T-cell (primary cell): ENCODE measurements at places on chromosomes 6 and 20.

- H3K27ac ChIP-seq, result no peak overlapping the region
- H3K36me3 ChIP-seq, result no peaks in the 10 kb centered on the region
- no peak overlapping the region for H3K4me3 ChIP-seq
- no peaks in the 10 kb centered on the region for H3K4me1 ChIP-seq
Observed at GRCh38 chr20:11850901-11851300, 66.8 kb upstream of the BTBD3 start.

GRCh38 chr6:65416621-65417020 lies 290.4 kb downstream of the EYS start:
- DNase-seq, result no peak
- H3K36me3 ChIP-seq, result no peaks in the 10 kb centered on the region
- H3K4me3 ChIP-seq, result no peak overlapping the region
- no peaks in the 10 kb centered on the region for H3K4me1 ChIP-seq
- no peak overlapping the region for H3K27ac ChIP-seq

GRCh38 chr6:57302477-57302876 lies 15.0 kb upstream of the PRIM2 start:
- no peaks in the 10 kb centered on the region for H3K4me1 ChIP-seq
- no peak overlapping the region for H3K27ac ChIP-seq
- no peak for DNase-seq

DNA sequence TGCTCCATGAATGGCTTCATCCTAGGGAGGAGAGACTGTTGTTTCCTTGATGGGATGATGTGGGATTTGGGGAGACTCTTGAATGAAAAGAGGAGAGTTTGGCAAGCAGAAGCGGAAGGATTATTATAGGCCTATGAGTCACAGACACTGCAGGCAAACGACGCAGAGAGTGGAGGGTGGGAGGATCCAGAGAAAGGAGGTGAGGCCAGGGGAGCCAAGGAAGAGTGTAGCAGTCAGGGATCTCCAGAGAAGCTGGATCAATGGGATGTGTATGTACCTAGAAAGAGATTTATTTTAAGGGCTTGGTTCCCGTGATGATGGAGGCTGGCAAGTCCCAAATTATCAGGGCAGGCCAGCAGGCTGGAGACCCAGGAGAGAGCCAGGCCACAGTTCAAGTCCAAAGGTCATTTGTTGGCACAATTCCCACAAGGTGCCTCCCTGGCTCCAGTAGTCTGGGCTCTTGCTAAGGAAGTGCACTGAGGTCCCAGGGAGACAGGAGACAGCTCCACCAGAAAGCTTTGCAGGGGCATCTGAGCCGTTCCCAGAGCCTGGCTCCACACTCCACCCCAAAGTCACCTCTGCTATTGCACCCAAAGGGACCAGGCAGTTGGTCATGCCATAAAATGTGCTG lies 76.0 kb downstream of the ADTRP start:
- no peaks in the 10 kb centered on the region for H3K27me3 ChIP-seq
- no peak overlapping the region for H3K4me3 ChIP-seq
- no peaks in the 10 kb centered on the region for H3K36me3 ChIP-seq
- no peak for DNase-seq
- peaks cover 2% of the 10 kb centered on the region for H3K4me1 ChIP-seq

DNA sequence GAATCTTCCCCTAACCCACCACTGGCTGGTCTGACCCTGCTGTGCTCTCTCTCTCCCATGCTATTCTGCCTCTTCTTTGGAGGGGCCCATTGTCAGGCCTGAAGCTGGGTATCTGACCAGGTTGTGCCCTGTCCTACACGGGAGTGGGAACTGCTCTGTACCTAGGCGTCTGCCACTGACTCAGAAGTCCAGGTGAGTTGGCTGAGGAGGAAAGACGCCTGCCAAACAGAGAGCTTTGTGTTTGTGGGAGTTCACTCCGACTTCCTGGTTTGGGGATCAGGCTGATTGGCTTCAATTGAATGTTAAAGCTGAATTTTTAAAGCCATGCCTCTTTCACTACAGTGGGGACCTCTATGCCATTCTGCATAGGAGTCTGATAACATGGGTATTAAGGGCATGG lies 136.0 kb downstream of the CCDC170 start:
- no peaks in the 10 kb centered on the region for H3K4me1 ChIP-seq
- peaks cover 3% of the 10 kb centered on the region for H3K27me3 ChIP-seq
- no peak overlapping the region for H3K27ac ChIP-seq
- H3K36me3 ChIP-seq, result no peaks in the 10 kb centered on the region

- H3K27me3 ChIP-seq, result peaks cover 8% of the 10 kb centered on the region
- H3K4me3 ChIP-seq, result no peak overlapping the region
- no peaks in the 10 kb centered on the region for H3K4me1 ChIP-seq
- DNase-seq, result no peak
- no peaks in the 10 kb centered on the region for H3K36me3 ChIP-seq
- no peak overlapping the region for H3K27ac ChIP-seq
Observed at GRCh38 chr20:17179840-17180239, 47.0 kb upstream of the PCSK2 start.

DNA sequence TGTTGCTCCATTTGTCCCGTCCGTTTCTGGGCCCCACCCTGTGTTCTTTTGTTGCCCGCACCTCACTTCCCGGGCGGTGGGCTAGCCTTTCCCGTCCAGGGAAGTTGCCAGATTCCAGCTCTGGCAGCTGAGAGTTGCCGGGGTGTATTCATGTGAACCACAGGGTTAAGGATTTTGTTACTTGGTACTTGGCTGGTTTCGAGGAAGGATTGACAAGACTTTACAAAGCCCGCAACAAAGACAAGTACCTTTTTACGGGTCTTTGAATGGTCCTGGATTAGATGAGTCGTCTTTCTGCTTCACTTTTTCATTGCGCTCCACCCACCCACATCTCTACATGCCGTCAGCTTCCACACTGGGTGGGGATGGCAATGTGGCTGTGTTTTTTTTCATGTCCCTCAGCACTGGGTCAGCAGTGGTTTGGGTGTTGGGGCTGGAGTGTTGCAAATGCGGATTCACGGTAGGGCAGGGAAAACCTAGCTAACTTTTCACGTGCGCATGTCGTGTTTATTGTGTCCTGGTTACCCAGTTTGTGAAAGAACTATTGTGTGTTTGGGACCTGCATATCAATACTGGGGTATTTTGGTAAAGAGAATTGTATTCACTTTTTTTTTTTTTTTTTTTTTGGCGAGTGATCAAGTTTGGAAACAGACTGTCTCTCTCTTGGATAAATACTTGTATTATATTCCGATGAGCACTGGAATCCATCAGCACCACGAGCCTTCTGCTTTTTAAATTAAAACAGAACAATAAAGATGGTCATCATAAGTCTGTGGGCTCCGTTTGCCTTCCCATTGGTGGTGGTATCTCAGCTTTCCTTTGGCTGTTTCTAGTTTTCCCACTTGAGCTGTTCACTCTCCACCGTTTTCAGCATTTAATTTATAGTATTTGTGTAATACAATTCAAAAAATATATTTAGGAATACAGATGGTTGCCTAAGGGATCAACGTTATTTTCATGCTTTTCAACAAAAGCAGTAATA lies 1.2 kb downstream of the DUSP22 start:
- H3K27ac ChIP-seq, result peak overlapping the region; percentile 86
- peaks cover 13% of the 10 kb centered on the region for H3K4me1 ChIP-seq
- no peaks in the 10 kb centered on the region for H3K27me3 ChIP-seq
- H3K4me3 ChIP-seq, result peak overlapping the region; percentile 69
- H3K36me3 ChIP-seq, result no peaks in the 10 kb centered on the region

- H3K27me3 ChIP-seq, result peaks cover 3% of the 10 kb centered on the region
- H3K4me1 ChIP-seq, result no peaks in the 10 kb centered on the region
- no peak overlapping the region for H3K27ac ChIP-seq
- H3K36me3 ChIP-seq, result no peaks in the 10 kb centered on the region
Observed at GRCh38 chr6:75935473-75935793, 137.0 kb downstream of the IMPG1 start.

DNA sequence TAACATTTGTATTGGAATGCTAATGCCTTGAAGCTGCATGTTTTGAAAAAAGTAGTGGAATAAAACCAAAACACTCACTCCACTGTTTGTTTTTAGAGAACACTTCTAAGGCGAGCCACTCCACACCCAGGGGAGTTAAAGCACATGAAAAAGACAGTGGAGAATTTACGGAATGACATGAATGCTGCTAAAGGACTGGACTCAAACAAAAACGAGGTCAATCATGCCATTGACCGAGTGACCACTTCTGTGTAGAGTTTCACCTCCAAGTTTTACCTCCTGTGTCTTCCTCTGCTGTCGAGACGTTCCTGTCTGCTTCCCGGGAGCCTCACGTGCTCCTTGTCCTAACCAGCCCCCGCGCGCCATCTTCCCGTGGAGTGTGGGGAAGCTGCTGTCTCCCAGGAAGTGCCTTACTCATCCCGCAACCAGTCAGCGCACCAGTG lies 127.8 kb downstream of the LRRC1 start:
- DNase-seq, result no peak
- no peak overlapping the region for H3K27ac ChIP-seq
- no peaks in the 10 kb centered on the region for H3K36me3 ChIP-seq
- H3K4me3 ChIP-seq, result no peak overlapping the region
- H3K27me3 ChIP-seq, result no peaks in the 10 kb centered on the region
- no peaks in the 10 kb centered on the region for H3K4me1 ChIP-seq

DNA sequence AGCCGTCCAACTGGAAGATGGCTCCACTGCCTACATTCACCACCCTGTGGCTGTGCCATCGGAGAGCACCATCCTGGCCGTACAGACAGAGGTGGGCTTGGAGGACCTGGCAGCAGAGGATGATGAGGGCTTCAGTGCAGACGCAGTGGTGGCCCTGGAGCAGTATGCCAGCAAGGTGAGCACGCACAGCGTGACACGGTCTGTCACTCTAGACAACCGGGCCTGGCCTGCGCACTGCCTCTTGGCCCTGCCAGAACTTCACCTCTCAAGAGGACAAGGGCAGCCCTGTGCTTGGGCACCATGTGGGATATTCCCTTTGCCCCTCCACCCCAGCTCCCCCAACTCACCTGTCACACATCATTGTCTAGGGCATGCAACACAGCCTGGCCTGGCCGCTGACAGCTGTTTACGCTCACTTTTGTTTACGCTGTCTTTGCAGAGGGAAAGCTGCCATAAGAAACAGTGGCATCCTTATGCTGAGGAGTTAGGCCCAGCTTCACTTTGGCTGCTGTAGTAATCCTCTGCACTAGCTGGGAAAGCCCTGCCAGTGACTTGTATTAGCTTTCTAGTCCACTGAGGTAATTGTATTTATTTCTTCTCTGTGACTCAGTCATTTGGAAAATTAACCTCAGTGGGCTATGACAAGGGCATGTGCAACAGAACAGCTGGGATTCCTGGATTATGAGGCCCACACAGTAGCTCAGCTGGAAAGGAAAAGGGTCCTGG lies 9.8 kb upstream of the DEF6 start:
- H3K27me3 ChIP-seq, result no peaks in the 10 kb centered on the region
- no peak overlapping the region for H3K4me3 ChIP-seq
- no peaks in the 10 kb centered on the region for H3K4me1 ChIP-seq
- DNase-seq, result no peak
- peaks cover 95% of the 10 kb centered on the region for H3K36me3 ChIP-seq
- H3K27ac ChIP-seq, result no peak overlapping the region

DNA sequence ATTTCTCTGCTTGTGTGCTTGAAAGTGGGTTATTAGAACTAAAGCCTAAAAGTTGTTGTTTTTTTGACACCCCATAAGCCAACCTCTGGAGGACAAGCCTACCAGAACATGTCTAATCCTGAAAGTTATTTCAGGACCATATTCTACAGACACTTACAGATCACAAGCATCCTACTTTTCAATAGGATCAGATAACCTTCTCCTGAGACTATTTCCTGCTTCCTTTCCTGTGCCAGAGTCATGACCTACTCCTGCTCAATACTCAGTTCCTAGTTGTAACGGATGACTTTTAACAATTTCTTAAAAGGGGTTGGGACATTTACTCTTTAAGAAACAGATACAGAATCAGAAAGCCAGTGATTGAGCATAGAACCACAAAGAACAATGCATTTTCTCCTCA lies 5.3 kb upstream of the FILIP1 start:
- peaks cover 9% of the 10 kb centered on the region for H3K4me1 ChIP-seq
- DNase-seq, result no peak
- no peak overlapping the region for H3K27ac ChIP-seq
- no peak overlapping the region for H3K4me3 ChIP-seq

GRCh38 chr20:32924781-32925180 lies 66.1 kb downstream of the EFCAB8 start:
- no peaks in the 10 kb centered on the region for H3K4me1 ChIP-seq
- H3K27ac ChIP-seq, result no peak overlapping the region
- H3K4me3 ChIP-seq, result no peak overlapping the region
- no peaks in the 10 kb centered on the region for H3K27me3 ChIP-seq
- DNase-seq, result no peak

- no peak overlapping the region for H3K27ac ChIP-seq
- H3K27me3 ChIP-seq, result no peaks in the 10 kb centered on the region
- H3K4me1 ChIP-seq, result no peaks in the 10 kb centered on the region
- no peaks in the 10 kb centered on the region for H3K36me3 ChIP-seq
- no peak for DNase-seq
Observed at GRCh38 chr20:33561692-33562601, 72.1 kb downstream of the CBFA2T2 start.

- no peak overlapping the region for H3K27ac ChIP-seq
- no peaks in the 10 kb centered on the region for H3K4me1 ChIP-seq
- no peak overlapping the region for H3K4me3 ChIP-seq
Observed at GRCh38 chr20:61772828-61773631, 292.7 kb downstream of the TAF4 start.
